ENCODE measurements at places on chromosomes 4 and X.

DNA sequence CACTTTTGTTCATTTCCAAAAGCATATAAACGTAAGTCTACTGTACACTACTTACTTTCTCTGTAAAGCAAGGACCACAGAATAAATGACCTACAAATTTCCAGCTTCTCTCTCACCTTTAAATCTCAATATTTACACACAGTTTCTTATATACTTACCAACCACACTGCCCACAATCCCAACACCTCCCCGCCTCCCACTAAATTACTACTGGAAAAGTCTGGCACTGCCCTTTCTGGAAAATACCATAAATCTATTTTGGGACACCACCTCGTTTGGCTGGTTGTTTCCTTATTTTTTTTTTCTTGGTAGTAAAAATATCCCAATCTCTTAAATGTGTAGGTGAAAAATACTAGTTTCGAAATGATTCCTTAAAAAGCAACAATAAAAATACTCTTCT lies 19.6 kb downstream of the FAT1 start:
- no peak for DNase-seq

GRCh38 chrX:42978655-42979379 lies 200.9 kb upstream of the PPP1R2C start:
- no peak for DNase-seq

DNA sequence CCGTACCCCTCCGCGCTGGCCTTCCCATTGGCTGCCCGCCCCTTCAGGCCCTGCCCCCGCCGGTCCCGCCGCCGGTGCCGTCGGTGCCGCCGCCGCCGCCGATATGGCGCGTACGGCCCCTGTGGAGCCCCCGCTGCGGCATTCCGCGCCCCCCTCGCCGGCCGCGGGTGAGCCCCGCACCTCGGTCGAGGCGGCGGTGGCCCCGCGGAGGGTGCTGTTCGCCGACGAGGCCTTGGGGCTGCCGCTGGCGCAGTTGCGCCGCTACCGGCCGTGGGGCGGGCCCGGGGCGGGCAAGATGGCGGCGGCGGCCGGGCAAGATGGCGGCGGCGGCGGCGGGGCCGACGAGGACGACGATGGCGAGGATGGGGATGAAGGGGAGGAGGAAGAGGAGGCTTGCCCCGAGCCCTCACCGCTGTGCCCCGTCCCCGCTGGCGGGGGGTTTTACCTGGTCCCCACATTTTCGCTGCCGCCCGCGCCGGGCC lies at the start of gene PPP1R3F:
Gene PPP1R3F (plus strand): TSS at position 27 of the 482 bp plus-strand sequence. CDS start 77 bp downstream, at position 104.
- peak; percentile 73 for DNase-seq

GRCh38 chr4:24496597-24496996 lies 87.8 kb downstream of the DHX15 start:
- no peak for DNase-seq

- no peak for DNase-seq
Measured at GRCh38 chr4:150906987-150907633, 108.0 kb downstream of the LRBA start.
